ENCODE measurements at places on chromosomes 6 and 20.

DNA sequence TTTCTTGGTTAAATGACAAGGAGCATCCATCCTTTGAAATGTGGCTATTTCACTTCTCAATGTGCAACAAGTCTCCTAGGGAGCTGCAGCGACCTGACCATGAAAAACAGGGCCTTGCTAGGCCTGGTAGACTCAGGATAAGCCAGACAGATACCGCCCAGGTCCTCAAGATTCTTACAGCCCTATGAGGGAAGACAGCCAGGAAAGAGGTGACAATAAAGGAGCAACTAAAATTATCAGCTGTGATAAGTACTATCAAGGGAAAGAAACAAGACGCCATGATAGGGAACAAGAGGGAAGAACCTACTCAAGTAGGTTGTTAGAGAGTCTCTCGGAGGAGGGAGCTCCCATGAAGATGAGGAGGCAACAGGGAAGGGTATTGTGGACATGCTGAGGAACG lies 51.4 kb upstream of the EMILIN3 start:
- no peak for DNase-seq

DNA sequence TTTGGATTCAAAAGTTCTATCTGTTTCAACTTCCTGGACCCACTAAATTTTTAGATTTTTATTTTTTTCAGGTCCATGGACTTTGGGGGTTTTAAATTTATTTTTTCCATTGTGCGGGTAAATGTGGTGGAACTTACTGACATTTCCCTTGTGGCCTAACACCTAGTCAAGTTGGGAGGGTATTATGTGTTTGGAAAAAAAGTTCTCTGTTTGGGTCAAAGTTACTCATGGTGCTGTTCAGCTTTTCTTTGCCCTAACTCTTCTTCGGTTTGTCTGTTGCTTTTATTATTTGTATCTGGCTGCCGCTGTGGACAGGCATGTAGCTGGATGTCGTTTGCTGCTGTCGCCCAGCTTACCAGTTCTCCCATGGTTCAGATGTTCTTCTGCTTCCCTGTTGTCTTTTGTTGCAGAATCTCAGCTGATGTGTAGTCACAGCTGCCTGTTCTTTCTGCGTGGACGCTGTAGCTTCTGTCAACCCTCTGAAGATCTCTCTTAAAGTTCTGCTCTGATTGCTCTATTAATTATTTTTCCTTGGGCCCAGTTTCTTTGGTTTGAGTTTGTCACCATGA lies 7.9 kb downstream of the IGF2R start:
- DNase-seq = no peak

- no peak for DNase-seq
Observed at GRCh38 chr20:59403261-59403961, 103.0 kb downstream of the EDN3 start.

DNA sequence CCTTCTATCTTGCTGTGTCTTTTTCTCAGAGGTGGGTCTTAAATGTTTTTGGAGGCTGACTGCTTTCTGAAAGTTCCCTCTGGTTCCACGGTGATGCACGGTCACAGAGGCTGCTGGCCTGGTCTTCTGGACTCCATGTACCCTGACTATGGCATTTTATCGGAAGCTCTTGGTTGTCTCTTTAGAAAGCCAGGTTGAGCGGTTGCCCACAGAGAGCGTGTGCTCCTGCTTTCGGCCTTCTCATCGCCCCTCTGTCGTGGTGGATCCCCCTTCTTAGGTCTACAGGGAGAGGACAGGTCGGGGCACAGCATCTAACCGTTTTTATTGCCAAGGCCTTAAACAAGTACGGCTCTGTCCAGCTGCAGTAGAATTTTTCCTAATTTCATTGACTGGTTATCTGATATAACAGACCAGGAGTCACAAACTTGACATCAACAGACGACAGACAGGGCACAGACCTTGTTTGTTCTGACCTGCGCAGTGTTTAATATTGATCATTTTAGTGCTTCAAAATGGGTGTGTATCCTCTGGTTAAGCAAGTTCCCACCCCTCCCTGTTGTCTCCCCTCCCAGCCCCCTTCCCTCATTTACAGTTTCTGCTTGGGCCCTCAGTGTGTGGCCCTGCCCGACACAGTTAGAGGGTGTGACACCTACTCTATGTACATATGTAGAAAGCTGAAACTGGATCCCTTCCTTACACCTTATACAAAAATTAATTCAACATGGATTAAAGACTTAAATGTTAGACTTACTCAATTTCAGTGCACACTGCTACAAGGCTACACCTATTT lies 24.7 kb downstream of the SYTL3 start:
- DNase-seq = no peak

GRCh38 chr6:139019722-139020121 lies 8.8 kb upstream of the ABRACL start:
- DNase-seq = no peak
